ENCODE measurements at places on chromosomes 5 and 9.

- no peak for DNase-seq
These were observed 12.0 kb downstream of the IRX1 start for GRCh38 chr5:3607541-3608181.

DNA sequence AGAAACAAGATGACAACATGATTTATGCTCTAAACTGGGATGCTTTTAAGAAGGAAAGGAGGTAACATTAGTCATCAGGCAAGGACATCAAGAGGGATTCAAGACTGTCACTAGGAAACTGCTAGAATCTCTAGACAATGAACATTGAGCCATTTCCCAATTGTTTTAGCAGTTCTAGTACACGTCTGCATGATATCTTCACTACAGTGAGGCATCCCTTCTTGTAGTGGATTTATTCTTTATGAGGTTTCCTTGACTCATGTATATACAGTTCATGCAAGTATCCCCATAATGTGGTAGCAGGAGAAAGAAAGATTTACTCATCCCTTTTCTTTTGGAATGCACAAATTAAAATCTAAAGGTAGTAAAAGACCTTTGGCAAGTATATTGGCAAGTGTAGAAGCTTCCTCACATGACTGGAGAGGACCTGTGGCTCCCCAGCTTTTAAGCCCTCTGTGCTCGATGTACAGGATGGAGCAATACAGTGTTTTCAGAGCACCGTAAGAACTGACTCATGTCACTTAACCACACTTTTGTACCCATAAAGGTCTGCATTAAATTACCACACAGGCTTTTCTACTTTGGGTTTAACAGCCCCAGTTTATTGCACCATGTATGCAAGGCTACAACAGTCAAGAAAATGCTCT is 335.9 kb downstream of the SEMA5A start:
- no peak for DNase-seq

GRCh38 chr5:56829137-56829908 is 14.0 kb downstream of the MAP3K1 start:
- DNase-seq, result no peak

- no peak for DNase-seq
These were observed 94.2 kb upstream of the TNC start for GRCh38 chr9:115212125-115212605.

DNA sequence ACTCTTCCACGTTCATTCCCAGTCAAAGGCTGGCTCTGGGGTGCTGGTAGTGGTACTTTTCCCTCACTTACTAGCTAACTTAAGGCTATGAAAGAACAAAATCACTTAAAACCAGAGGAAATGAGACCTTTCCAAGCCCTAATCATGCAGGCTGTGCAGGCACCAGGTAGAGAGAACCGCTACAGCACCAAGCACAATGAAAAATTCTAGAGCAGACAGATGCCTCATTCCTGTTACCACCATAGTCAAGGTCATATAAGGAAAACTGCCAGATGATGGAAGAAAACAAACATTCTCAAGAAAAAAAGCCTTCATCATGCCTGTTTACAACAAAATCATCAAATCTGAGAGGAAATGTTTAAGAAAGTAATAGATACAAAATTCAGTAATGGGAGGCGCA is 374.4 kb upstream of the PDE4D start:
- DNase-seq, result no peak
